Body of pancreas (tissue), 4 donors: ENCODE measurements at places on chromosomes 7 and 10. TPM values are rescaled to one million over a fixed set of nuclear protein-coding genes. Genes with fewer than 3 reads are reported as not detected.

DNA sequence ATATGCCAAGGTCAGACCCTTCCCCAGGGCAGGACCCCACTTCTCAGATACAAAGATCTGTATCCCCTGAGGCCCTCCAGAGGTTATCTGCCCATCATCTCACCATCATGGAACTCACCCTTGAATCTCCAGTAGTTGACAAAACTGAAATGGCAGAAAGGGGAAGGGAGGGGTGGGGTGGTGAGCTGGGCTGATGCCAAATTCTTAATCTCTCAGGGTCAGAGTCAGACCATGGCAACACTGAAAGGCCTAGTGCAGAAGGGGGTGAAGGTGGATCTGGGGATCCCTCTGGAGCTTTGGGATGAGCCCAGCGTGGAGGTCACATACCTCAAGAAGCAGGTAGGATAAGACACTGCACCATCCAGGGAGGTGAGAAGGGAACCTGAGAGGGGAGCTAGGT is 3.1 kb downstream of the CNPY4 start:
- no peaks in the 10 kb centered on the region for H3K27me3 ChIP-seq
- H3K4me1 ChIP-seq = peaks cover 37% of the 10 kb centered on the region
- DNase-seq = no peak
- no peak overlapping the region for H3K27ac ChIP-seq
- H3K4me3 ChIP-seq = no peak overlapping the region

DNA sequence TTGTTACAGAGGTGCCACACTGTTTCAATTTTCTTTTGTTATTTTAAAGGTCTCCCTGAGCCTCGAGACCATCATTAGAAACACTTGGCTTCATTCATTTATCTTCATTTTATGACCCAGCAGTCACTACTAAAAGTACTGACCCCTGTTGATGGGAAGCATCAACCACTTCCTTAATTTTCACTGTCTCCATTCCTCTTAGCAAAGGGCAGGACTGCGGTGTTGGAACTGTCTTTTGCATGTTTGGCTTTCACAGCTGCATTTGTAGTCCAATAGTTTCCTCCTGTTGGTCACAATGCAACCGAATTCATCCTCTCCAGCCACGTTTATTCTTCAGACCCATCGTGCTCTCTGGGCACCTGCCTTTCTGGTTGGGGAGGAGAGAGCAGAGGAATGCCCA is 46.7 kb upstream of the PDZD8 start:
- H3K27ac ChIP-seq = no peak overlapping the region
- H3K4me3 ChIP-seq = no peak overlapping the region
- no peak for DNase-seq

GRCh38 chr7:1407892-1408291 is 51.4 kb downstream of the MICALL2 start:
- H3K36me3 ChIP-seq = no peaks in the 10 kb centered on the region
- H3K27me3 ChIP-seq = no peaks in the 10 kb centered on the region
- H3K4me1 ChIP-seq = peaks cover 8% of the 10 kb centered on the region
- no peak overlapping the region for H3K4me3 ChIP-seq

DNA sequence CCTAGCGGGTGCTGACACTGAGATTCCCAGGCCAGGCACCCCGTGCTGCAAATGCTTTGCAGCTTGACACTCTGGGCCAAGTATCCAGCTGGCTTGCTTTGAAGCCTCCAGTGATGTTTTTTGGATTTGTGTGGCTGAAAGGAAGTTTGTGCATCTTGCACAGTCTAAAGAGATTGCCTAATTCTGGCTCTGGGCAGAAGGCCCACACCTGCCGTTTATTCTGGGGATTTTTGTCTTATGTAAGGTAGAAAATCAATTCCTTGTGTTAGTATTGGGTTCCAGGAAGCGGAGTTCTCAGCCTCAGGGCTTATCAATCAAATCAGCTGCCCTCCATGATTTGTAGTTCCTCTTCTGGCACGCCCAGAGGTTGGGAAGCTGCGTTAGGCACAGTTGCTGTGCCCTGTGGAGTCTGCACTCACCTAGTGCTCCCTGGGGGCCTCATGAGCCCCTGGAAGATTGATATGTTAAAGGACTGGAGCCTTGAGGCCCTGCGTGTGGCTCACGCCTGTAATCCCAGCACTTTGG is 8.4 kb upstream of the PURB start:
- H3K4me1 ChIP-seq = peaks cover 13% of the 10 kb centered on the region
- no peak overlapping the region for H3K4me3 ChIP-seq
- no peaks in the 10 kb centered on the region for H3K27me3 ChIP-seq
- H3K36me3 ChIP-seq = no peaks in the 10 kb centered on the region

DNA sequence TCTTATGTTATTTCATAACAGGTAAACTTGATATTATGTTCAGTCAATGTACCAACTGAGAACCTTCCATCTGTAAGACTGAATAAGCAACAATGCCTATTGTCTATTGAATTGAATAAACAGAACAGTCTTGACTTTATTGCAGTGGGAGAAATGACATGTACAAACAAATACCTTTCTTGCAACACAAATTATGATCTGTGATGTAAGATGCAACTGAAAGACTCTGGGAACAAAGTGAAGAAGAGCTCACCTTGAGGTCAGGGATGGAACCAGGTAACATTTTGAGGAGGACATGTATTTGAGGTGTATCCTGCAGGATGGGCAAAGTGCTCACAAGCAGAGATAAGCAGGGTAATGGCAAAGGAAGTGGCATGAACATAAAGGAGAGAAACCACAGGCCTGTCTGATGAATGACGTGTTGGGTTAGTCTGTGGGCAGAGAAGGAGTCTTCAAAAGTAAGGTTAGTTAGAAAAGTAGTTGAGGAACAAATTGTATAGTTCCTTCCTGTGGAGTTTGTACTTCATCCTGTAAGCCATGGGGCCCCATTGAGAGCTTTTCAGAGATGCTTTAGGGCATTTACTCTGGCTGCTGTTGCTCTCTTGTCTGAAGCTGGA is 9.5 kb downstream of the PNLIPRP3 start:
- H3K36me3 ChIP-seq = no peaks in the 10 kb centered on the region
- no peaks in the 10 kb centered on the region for H3K4me1 ChIP-seq
- no peak for DNase-seq
- no peak overlapping the region for H3K4me3 ChIP-seq
- no peak overlapping the region for H3K27ac ChIP-seq

DNA sequence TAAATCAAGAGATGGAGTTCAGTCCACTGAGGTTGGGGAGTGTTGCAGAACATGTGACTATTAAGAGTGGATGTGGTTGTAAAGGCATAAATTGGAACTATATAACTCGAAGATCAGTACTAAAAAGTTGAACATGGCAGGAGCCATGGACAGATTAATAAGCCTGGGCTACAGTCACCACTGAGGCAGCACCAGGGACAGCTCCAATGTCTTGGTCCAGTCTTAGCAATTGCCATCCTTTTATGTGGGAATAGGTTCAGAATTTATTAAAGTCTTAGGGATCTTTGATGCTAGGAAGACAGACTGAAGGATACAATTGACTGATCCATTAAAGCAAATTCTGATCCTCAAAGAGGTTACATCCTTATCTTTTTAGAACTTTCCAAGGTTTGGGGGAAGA is 156.6 kb downstream of the ADRA2A start:
- H3K27me3 ChIP-seq = no peaks in the 10 kb centered on the region
- DNase-seq = no peak
- H3K36me3 ChIP-seq = no peaks in the 10 kb centered on the region
- no peaks in the 10 kb centered on the region for H3K4me1 ChIP-seq
- no peak overlapping the region for H3K27ac ChIP-seq
- H3K4me3 ChIP-seq = no peak overlapping the region

HABP2 gene
- total RNA-seq = 9.2 TPM

DNA sequence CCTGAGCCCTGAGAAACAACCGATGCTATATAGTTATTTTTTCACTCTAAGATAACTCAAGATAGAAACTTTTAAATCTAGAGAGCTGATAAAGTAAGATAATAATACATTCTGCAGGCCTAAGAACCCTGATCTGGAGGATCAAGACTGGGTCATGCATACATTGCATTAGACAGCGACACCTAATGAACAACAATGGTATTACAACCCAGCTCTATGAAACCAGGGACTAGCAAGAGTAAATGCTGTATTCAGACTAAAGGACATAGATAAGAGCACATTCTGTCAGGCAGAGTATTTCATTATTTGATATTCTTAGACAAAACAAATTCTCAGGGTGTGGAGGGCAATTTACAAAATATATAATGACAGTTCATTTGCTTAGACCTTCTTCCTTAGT is 148.6 kb downstream of the GRK5 start:
- no peaks in the 10 kb centered on the region for H3K4me1 ChIP-seq
- DNase-seq = no peak
- H3K36me3 ChIP-seq = no peaks in the 10 kb centered on the region

DNA sequence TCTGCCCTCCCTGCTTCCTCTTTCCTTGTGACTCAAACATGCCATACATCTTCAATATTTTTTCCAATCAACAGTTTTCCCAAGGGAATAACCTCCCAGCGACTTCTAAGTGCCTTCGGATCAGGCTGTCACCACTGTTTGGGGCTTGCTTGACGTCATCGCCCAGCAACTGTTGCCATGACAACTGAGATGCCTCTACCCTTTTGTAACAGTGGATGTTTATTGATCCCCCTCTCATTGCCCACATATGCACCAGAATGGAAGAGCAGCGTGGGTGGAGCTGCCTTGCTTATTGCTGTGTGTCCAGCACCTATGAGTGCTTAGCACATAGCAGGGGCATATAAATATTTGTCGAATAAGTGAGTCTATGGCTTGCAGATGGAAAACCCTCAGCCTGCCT is 14.4 kb downstream of the FFAR4 start:
- no peak overlapping the region for H3K4me3 ChIP-seq
- no peak overlapping the region for H3K27ac ChIP-seq
- no peaks in the 10 kb centered on the region for H3K4me1 ChIP-seq
- no peaks in the 10 kb centered on the region for H3K36me3 ChIP-seq
- no peaks in the 10 kb centered on the region for H3K27me3 ChIP-seq

DNA sequence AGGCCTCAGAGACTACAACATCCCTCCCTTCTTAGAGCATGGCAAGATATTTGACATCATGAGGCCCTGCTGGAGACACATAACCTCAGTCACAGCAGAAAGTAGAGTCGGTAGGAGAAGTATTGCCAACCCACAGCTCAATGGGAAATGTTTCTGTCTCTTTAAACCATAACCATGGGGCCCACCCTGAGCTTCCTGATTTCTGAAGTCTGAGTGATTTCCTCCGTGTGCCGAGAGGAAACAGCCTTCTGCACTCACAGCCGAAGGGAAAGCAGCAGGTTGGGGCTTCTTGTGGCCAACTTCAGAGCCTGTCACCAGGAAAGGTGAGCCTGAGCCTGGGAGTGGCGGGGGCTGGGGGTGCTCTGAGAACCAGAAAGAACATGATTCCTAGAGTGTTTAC is at the start of gene GIMAP1:
GIMAP1 (plus strand) TSS at position 246 of the 400 bp plus-strand sequence. CDS start 2,435 bp downstream, outside the sequence.
- peak within 1 kb of the TSS; percentile 24 for H3K27ac ChIP-seq
- H3K4me1 ChIP-seq = no peaks in the 10 kb centered on the region
- peak; percentile 51 for DNase-seq

PDE6C gene
- total RNA-seq = not detected

DNA sequence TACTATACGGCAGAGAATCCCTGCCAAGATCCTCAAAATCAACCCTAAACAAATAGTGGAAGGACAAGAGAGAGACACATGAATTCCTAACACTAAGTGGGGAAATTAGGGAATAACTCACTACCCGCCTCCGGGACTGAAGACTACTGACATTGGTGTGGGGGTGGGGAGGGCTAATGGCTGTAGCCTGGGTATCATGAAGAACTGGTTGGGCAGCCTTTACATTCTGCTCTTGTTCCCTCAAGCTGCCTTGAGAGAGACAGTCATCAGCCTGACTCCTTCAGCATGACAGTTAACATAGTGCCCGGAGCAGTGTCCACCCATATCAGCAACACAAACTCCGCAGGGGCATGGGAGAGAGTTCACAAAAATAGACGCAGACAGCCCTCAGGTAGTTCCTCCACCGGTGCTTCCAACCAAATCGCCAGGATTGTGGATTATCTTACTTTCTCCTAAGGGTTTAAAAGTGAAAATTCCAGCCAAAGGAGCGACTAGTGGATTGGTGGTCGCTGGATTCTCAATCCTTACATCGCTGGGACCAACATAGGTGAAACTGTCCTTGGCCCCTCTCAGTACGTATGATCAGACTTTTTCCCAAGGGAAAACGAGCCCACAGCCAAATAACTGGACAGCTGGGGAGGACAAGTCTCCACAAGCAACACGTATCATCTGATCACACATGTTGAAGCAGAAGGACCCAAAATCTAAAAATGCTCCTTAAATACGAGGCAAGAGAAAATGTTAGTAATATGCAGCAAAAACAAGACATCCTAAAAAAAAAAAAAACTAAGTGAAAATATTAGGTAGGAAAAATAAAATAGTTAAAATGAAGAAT is 22.6 kb downstream of the TMEM254 start:
- no peak overlapping the region for H3K4me3 ChIP-seq
- no peak overlapping the region for H3K27ac ChIP-seq
- no peaks in the 10 kb centered on the region for H3K36me3 ChIP-seq
- DNase-seq = no peak
- H3K27me3 ChIP-seq = no peaks in the 10 kb centered on the region
- no peaks in the 10 kb centered on the region for H3K4me1 ChIP-seq

CDC123 gene
- 28.3 TPM for total RNA-seq

GRCh38 chr7:23955145-23955544 is 245.1 kb downstream of the STK31 start:
- no peak overlapping the region for H3K4me3 ChIP-seq
- H3K27me3 ChIP-seq = no peaks in the 10 kb centered on the region
- no peak overlapping the region for H3K27ac ChIP-seq

GRCh38 chr10:11017000-11017569 is 587 bp upstream of the CELF2 start:
- DNase-seq = no peak
- H3K36me3 ChIP-seq = no peaks in the 10 kb centered on the region
- peaks cover 17% of the 10 kb centered on the region for H3K4me1 ChIP-seq
- no peak overlapping the region for H3K4me3 ChIP-seq

TRPV5 gene
- total RNA-seq = not detected

DNA sequence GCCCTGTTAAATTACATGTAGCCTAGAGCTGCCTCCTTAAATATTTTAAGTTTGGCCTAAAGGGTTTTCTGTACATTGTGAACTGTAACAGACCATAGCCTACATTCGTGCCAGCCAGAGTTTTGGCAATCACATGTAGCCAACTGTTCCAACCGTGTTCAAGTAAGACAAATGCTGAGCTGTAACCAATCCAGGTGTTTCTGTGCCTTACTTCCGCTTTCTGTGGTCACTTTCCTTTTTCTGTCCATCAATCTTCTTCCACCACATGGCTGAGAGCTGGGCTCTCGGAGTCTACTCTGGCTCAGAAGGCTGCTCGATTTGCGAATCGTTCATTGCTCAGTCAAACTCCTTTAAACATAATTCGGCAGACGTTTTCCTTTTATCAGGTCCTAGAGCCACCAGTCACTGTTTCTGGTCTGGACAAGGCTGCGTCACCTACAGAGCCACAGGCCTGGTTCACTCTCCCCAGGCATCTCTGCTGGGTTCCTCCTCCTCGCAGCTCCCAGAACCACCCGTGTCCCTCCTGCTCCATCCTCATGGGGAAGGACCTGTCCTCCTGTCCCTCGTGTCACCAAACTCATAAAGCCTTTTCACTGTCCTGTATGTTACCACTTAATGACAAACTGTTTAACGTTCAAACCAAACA is 158.0 kb upstream of the RHEB start:
- peaks cover 28% of the 10 kb centered on the region for H3K4me1 ChIP-seq
- no peaks in the 10 kb centered on the region for H3K27me3 ChIP-seq
- peak overlapping the region; percentile 69 for H3K27ac ChIP-seq
- no peaks in the 10 kb centered on the region for H3K36me3 ChIP-seq
- H3K4me3 ChIP-seq = no peak overlapping the region

DRGX gene
- total RNA-seq = not detected

GBX1 gene
- total RNA-seq = not detected

GRCh38 chr10:93039110-93039509 is 21.5 kb upstream of the CYP26C1 start:
- DNase-seq = no peak
- no peak overlapping the region for H3K27ac ChIP-seq
- H3K36me3 ChIP-seq = no peaks in the 10 kb centered on the region
- no peak overlapping the region for H3K4me3 ChIP-seq
